Body of pancreas (tissue), 4 donors: ENCODE measurements at places on chromosomes 6 and 20.

- no peaks in the 10 kb centered on the region for H3K27me3 ChIP-seq
- no peaks in the 10 kb centered on the region for H3K36me3 ChIP-seq
- DNase-seq = peak; percentile 25
- no peak overlapping the region for H3K27ac ChIP-seq
These were observed 516.5 kb downstream of the PRKN start for GRCh38 chr6:162211022-162211421.

- no peak for DNase-seq
- H3K36me3 ChIP-seq = no peaks in the 10 kb centered on the region
- H3K27ac ChIP-seq = no peak overlapping the region
- H3K4me1 ChIP-seq = peaks cover 13% of the 10 kb centered on the region
- no peaks in the 10 kb centered on the region for H3K27me3 ChIP-seq
- no peak overlapping the region for H3K4me3 ChIP-seq
These were observed 840 bp downstream of the DEFB132 start for GRCh38 chr20:258269-258858.

DNA sequence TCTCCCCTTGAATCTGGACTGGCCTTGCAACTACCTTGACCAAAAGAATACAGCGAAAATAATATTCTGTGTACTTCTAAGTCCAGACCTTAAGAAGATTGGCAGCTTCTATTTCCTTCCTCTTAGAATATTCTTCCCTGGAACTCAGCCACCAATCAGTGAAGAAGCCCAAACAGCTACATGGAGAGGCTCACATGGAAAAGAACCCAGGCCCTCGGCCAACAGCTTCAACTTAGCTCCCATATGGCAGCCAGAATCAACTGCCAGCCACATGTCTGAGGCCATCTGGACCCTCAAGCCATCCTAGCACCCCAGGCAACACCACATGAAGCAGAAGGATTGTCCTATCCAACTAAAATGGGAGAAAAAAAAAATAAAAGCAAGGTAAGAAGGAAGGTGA lies 178.8 kb downstream of the IBTK start:
- H3K36me3 ChIP-seq = no peaks in the 10 kb centered on the region
- no peaks in the 10 kb centered on the region for H3K27me3 ChIP-seq
- no peak overlapping the region for H3K27ac ChIP-seq
- H3K4me1 ChIP-seq = no peaks in the 10 kb centered on the region
- DNase-seq = no peak
- no peak overlapping the region for H3K4me3 ChIP-seq

- no peaks in the 10 kb centered on the region for H3K27me3 ChIP-seq
- no peak overlapping the region for H3K4me3 ChIP-seq
- peaks cover 26% of the 10 kb centered on the region for H3K4me1 ChIP-seq
- DNase-seq = no peak
These were observed 6.8 kb upstream of the POU3F2 start for GRCh38 chr6:98827295-98828159.

DNA sequence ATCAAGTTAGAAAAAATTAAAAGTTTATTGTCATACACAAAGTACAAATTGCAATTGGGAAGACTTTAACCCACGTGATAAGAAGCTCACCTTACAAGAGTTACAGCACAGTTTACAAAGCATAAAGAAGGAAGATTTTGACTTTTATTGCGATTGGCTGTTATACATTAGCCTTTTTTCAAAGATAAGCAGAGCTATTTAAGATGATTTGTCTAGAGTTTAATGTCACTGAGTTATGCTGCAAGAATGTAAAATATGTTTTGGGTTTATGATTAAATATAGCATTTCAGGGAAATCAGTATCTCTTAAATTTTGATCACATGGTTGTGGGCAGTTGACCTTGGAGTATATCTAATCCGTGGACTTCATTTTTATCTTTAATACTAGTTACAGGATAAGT lies 664.2 kb upstream of the PTCHD4 start:
- DNase-seq = no peak
- no peaks in the 10 kb centered on the region for H3K27me3 ChIP-seq

GRCh38 chr20:46251211-46251673 lies 57.1 kb downstream of the CDH22 start:
- H3K4me1 ChIP-seq = peaks cover 8% of the 10 kb centered on the region
- H3K27ac ChIP-seq = no peak overlapping the region
- H3K4me3 ChIP-seq = no peak overlapping the region
- DNase-seq = no peak
- H3K27me3 ChIP-seq = peaks cover 10% of the 10 kb centered on the region

DNA sequence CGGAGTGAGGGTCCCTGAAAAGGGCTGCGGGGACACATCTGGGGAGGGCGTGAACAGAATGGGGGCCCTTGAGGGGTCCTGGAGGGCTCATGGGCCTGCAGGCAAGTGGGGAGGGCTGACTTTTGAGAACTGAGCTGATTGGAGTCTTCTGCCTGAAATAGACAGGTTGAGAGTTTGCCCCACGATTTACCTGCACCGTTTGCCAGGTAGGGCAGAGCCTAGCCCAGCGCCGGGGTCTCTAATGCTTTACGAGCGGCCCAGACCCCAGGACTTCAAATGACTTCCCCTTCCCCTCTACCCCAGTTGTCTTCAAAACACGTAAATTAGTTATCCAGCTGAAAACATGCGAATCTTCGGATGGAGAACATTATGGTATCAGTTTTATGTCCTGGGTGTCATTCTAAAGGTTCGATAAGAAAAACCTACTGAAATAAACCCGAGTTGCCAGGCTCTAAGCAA lies 1.3 kb downstream of the PLCB1 start:
- peak overlapping the region; percentile 73 for H3K4me3 ChIP-seq
- peaks cover 5% of the 10 kb centered on the region for H3K4me1 ChIP-seq
- DNase-seq = no peak
- peak overlapping the region; percentile 87 for H3K27ac ChIP-seq
- H3K36me3 ChIP-seq = no peaks in the 10 kb centered on the region

- H3K27ac ChIP-seq = no peak overlapping the region
- no peaks in the 10 kb centered on the region for H3K27me3 ChIP-seq
- H3K4me3 ChIP-seq = no peak overlapping the region
These were observed 133.2 kb downstream of the SMOC2 start for GRCh38 chr6:168574075-168574698.

GRCh38 chr6:150622941-150623874 lies 23.5 kb downstream of the PLEKHG1 start:
- DNase-seq = no peak

GRCh38 chr20:43564455-43564854 lies 5.6 kb downstream of the SGK2 start:
- H3K4me1 ChIP-seq = peaks cover 35% of the 10 kb centered on the region
- H3K4me3 ChIP-seq = no peak overlapping the region
- H3K36me3 ChIP-seq = no peaks in the 10 kb centered on the region
- no peaks in the 10 kb centered on the region for H3K27me3 ChIP-seq

GRCh38 chr6:2102966-2103365 lies 142.4 kb downstream of the GMDS start:
- H3K36me3 ChIP-seq = no peaks in the 10 kb centered on the region
- no peak for DNase-seq
- no peak overlapping the region for H3K4me3 ChIP-seq
- H3K27ac ChIP-seq = no peak overlapping the region

- no peaks in the 10 kb centered on the region for H3K4me1 ChIP-seq
- no peak overlapping the region for H3K4me3 ChIP-seq
- DNase-seq = peak; percentile 48
These were observed 16.5 kb downstream of the COL20A1 start for GRCh38 chr20:63309261-63310071.

DNA sequence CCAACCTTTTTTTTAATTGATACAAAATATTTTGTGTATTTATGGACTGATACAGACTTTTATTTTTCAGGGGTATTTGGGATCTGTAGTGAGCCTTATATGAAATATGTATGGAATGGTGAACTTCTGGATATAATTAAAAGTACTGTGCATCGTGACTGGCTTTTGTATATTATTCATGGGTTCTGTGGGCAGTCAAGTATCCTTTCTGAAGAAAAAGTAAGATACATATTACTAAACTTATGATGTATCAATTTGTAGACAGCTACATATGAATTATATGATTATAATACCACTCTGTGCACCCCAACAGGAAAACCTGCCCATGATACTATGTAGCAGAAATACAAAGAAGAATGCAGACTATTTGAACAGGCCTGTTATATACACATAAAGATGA lies 47.2 kb downstream of the FIG4 start:
- DNase-seq = no peak
- H3K4me1 ChIP-seq = peaks cover 17% of the 10 kb centered on the region
- no peak overlapping the region for H3K4me3 ChIP-seq
- peaks cover 3% of the 10 kb centered on the region for H3K36me3 ChIP-seq
- H3K27ac ChIP-seq = peak overlapping the region; percentile 13

DNA sequence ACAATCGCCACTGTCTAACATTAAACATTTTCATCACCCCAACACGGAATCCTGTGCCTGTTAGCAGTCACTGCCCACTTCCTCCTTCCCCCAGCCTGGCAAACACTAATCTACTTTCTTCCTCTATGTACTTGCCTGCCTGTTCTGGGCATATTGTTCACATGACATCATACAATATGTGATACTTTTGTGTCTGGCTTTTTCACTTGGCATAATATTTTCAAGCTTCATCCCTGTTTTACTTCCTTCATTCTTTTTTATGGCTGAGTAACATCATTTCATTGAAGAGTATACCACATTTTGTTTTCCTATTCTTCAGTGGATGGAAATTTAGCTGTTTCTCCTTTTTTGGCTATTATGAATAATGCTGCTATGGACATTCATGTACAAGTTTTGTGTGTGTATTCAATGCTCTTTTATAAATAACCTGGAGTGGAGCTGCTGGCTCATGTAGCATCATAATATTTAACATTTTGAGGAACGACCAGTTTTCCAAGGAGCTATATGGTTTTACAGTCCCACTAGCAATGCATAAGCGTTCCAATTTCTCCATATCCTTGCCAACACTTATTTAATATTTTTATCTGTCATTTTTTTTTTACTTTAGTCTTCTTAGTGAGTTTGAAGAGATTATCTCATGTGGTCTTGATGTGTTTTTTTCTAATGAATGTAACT lies 360.1 kb downstream of the HDGFL1 start:
- H3K36me3 ChIP-seq = no peaks in the 10 kb centered on the region
- DNase-seq = no peak
- no peak overlapping the region for H3K27ac ChIP-seq
- H3K27me3 ChIP-seq = no peaks in the 10 kb centered on the region
- no peak overlapping the region for H3K4me3 ChIP-seq
- no peaks in the 10 kb centered on the region for H3K4me1 ChIP-seq

- no peaks in the 10 kb centered on the region for H3K36me3 ChIP-seq
- peaks cover 8% of the 10 kb centered on the region for H3K27me3 ChIP-seq
- H3K27ac ChIP-seq = no peak within 1 kb of the TSS
- DNase-seq = peak; percentile 34
These were observed at the start of gene MOXD1 for GRCh38 chr6:132400883-132401617. MOXD1 (minus strand) TSS chr6:132401475; CDS start chr6:132401426, 49 bp downstream.

DNA sequence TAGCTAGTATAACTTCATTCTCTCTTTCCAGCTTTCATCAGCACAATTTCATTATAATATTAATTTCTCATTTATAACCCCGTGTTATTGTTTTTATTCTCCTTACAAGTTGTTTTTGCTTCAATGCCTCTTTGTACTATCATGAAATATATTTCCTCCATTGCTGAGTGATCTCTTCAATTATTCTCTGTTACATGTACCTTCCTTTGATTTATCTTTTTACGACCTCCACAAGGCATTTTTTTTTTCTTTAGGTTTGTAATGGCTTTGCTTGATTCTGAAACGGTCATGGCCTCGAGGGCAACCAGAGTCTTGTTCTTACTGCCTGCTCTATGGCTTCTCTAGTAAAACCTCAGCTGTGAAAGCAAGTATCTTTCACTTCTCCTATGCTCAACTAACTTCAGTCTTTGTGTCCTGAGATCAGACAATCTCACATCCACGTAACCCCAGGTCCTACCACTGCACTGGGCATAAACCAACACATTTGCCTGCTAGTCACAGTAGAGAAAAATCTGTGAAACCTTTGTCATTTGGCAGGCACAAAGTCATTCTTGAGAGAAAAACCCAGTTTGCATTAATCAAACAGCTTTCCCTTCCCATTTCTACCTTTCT lies 119.9 kb downstream of the UST start:
- no peak overlapping the region for H3K27ac ChIP-seq
- H3K4me1 ChIP-seq = no peaks in the 10 kb centered on the region
- H3K4me3 ChIP-seq = no peak overlapping the region
- H3K27me3 ChIP-seq = no peaks in the 10 kb centered on the region
- DNase-seq = no peak
